Posterior vena cava (tissue), 2 donors: ENCODE measurements at places on chromosomes 2 and 18.

GRCh38 chr18:32271672-32272208 is 81.9 kb downstream of the MEP1B start:
- no peak for DNase-seq

- DNase-seq, result no peak
Measured at GRCh38 chr2:133107058-133107815, 437.2 kb upstream of the LYPD1 start.

DNA sequence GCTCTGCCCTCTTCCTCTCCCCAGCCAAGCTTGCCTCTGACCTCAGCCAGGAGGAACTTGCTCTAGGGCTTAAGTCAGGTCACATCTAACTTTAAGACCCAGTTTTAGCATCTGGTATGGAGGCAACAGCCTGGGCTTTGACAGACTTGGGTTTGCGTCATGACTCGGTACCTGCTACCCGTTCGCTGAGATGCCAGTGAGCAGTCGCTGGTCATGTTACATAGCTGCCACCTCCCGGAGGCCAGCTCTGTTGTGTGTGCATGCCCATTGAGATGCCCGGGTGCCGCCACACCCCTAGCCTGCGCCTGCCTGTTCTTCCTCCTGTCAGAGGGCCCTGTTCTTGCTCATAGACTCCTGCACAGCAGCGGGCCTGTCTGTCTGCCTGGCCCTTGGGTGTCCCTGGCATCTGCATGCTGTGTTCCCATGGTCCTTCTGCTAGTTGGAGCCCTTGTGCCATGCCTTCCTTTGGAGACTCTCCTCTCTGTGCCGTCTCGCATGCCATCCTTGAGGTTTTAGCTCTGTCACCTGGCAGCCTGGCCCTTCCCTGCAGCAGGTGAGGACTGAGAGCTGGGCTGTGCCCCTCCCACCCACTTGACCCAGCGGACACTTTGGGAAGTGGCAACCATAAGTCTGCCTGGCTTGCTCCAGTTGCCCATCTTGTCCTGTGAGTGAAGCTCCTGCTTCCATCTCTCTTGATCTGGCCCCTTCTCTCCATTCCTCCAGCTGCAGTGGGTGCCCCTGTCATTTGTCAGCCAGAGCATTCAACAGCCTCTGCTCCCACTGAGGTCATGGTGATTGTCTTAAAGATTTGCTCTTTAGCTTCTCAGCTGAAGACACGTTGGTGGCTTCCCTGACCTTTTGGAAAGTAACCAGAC is 24.9 kb downstream of the ASAP2 start:
- peak; percentile 70 for DNase-seq

GRCh38 chr2:31384771-31385276 is 29.7 kb downstream of the XDH start:
- DNase-seq, result no peak

DNA sequence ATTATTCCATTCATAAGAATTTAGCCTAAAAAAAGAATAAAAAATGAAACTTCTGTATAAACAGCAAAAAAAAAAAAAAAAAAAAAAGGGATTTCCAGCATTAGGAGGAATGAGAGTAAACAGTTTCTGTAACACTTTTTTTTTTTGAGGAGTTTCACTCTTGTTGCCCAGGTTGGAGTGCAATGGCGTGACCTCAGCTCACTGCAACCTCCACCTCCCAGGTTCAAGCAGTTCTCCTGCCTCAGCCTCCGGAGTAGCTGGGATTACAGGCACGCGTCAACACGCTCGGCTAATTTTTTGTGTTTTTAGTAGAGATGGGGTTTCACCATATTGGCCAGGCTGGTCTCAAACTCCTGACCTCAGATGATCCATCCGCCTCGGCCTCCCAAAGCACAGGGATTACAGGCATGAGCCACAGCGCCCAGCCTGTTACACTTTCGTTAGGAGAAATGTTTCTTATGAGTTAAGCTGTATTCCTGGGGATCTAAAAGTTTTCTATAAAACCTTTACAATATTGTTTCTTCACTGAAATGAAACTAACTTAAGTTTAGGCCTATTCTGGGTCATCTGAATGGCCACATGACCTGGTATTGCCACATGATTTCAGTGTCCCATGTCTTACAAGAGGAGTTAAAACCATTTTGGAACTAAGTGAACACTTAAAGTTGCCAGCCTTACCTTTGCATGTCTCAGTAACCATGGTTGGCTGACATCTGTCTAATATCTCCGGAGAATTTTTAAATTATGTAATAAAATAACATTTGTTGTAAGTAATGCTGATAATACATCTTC is 17.5 kb downstream of the SMAD2 start:
- no peak for DNase-seq

- no peak for DNase-seq
Measured at GRCh38 chr2:215277944-215278343, 33.9 kb upstream of the ATIC start.

DNA sequence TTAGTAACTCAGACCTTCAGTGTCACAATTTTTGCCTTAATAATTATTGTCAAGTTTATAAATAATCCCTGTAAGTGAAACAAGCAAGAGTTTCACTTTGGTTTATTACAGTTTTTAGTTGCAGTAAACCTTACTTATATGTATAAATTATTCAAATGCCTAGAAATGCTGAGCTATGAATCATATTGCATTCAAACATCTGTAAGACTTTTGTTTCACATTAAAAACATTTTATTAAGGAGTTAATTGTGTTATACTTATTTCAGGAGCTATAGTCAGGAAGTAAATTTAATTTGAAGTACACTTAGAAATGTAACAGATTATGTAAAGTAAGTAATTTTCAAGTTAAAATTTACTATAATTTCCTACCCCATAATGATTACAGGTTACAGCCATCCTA is 3.9 kb upstream of the ETAA1 start:
- DNase-seq, result no peak

- no peak for DNase-seq
Measured at GRCh38 chr2:234974501-234975385, 22.9 kb downstream of the SH3BP4 start.
